ENCODE measurements at places on chromosomes 7 and 10. TPM values are rescaled to one million over a fixed set of nuclear protein-coding genes. Genes with fewer than 3 reads are reported as not detected.

DNA sequence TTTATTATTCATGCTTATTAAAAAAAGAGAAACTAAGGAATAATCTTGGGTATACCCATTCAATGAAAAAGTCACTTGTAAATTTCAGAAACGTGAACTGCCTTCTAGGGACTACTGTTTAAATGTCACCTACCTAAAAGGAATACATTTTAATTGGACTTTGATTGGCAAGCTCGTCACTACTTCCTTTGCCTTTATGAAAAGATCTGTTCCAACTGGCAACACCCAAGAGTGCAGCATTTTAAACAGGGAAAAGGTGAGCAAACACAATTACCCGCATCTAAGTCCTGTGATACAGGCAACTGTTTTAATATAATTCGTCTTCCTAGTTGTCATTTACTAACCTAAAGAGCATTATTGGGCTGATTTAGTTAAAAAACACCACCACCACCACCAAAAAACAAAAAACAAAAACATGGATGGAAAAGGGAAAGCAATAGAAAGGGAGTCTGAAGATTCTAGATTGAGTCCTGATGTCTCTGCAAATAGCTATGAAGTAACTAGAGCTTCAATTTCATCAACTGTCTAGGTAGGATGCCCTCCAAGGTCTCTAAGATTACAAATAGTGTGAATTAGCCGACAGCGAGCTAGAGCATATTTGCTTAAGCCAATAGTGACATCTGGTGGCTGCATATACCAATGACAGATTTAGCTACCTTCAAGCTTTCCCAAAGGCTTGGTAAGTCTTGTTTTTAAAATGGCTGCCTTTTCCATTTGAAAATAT lies 33.8 kb upstream of the ICA1 start:
- no peak for DNase-seq

DNA sequence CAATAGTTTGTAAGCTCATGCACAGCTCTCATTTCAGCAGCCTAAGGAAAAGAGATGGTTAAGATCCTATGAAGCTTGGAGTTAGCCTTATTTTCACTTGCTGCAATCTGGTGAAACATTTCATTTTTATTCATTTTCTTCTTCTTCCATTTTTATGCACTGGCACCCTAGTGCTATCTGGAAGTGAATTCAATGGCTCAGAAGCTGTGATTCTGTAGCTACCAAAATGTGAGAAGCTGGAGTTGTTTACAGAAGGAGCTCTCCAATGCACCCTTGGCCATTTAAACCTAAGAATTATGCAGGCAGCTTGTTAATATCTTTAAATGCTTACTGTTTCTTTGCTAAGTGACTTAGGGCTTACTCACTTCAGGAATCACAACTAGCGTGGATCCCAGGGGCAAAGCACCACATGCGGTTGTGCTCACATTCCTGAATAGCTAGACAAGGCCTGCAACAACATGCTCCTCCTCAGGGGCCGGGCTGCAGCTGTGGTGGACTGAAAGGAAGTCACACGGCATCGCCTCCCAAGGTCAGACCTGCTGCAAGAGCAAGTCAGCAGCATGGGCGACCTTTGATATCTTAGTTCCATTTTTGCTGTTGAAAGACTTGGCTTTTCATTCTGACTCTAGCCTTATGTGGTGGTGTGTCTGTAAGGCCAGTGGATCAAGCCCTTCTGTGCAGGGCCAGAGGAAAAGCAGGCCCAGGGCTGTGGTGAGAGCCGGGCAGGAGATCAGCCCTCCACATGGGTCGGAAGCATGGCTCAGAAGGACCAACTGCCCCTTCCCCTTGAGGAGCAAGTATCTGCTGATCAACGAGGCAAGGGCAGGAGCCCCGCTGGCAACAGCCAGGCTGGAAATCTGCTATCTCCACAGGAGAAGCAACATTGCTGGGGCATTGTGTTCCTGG lies 91.9 kb upstream of the MBL2 start:
- DNase-seq: no peak

DNA sequence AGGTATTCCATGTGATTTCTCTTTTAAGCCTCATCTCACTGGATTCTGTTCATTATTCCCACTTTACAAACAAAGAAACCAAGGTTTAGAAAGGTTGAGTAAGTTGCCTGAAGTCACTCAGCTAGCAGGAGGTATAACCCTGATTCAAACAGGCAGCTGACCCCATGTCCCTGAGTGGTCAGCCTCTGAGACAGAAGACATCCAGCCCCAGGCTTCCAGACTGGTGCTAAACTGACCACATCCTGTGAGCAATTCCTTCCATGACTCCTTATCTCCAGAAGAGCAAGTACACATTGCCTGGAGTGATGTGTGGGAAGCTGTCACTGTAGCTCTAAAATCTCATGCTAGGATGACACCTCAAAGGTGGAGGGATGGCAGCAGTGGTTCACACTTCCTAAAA lies 3.7 kb downstream of the PLPP4 start:
- no peak for DNase-seq

TLL2 gene
- not detected for total RNA-seq

GRCh38 chr10:107169516-107169915 lies 5.0 kb upstream of the SORCS1 start:
- DNase-seq: no peak

TRRAP gene
- total RNA-seq: 23.4 TPM

DNA sequence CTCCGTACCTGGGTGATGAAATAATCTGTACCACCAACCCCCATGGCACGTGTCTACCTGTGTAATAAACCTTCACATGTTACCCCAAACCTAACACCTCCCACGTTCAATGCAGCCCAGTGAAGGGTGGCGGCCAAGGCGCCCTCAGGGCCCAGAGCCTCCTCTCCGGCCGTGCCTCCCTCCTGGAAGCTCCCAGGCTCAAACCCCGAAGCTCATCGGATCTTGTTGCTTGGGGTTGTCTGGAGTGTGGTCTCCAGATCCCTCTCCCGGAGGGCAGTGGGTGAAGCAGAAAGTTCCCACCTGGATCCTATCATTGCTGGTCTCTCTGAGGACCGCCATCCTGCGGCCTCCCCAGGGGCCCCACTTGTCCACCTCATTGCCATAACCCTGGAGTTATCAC lies 9.4 kb upstream of the KNDC1 start:
- no peak for DNase-seq

DNA sequence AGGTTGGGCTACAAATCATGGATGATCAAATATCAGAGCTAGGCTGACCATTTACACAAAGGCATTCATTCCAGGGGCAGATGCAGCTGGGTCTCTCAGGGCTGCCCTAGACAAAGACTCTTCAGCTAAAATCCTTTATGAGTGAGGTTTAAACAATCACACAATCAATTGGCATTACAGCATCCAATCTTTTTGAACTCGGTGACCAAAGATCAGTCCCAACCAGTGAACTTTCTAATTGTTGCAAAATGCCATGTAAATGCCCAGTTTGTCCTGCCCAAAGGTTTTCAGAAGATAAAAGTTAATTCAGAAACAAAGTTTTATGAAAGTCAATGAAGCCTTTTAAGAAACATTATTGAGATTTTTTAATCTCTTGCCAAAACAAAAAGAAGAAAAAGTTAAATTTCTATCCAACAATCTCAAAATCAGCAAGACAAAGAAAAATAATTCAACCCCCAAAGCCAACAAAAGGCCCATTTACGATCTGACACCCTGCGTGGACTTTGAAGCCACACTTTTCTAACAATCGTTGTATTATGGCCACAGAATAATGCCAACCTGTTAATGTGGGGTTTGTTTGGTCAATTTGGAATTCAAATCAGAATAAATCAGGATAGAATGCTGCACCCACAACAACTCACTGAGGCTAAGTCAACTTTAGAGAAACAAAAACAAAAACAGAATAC lies 40.9 kb downstream of the GPR37 start:
- DNase-seq: no peak

FAM3C gene
- 27.6 TPM for total RNA-seq

DNA sequence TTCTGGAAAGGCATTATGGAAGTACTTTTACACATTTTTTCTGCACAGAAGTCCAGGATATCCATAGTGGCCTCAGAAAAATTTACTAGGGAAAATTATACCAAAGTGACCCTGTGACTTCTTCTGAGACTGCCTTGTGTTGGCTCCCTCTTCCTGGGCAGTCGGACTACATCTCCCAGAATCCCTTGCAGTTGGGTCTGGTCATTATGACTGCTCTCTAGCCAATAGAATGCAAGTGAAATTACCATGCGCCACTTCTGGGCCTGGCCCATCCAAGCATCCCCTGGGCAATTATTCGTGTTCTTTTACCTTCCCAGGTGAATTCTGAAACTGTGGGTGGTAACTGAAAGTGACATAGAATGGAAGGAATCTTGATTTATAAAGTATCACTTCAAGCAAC lies 430.9 kb downstream of the ACTR3B start:
- DNase-seq: no peak

- no peak for DNase-seq
Measured at GRCh38 chr7:17560516-17560915, 262.1 kb downstream of the AHR start.

- DNase-seq: no peak
Measured at GRCh38 chr10:78419481-78420265, 386.0 kb downstream of the RPS24 start.

- DNase-seq: no peak
Measured at GRCh38 chr10:86234541-86235270, 131.9 kb downstream of the GRID1 start.

AKR1C8 gene
- total RNA-seq: not detected

GRCh38 chr10:44982114-44982460 lies 3.5 kb upstream of the DEPP1 start:
- DNase-seq: peak; percentile 90

All from ascending aorta (tissue), 2 donors.